ENCODE measurements at places on chromosomes 4 and X.

GRCh38 chr4:128979934-128980333, 113.4 kb downstream of the SCLT1 start:
- DNase-seq, result no peak

GRCh38 chr4:42262701-42263490, 110.4 kb upstream of the BEND4 start:
- no peak for DNase-seq

- no peak for DNase-seq
Measured at GRCh38 chr4:99800332-99801004, 16.2 kb upstream of the DAPP1 start.

DNA sequence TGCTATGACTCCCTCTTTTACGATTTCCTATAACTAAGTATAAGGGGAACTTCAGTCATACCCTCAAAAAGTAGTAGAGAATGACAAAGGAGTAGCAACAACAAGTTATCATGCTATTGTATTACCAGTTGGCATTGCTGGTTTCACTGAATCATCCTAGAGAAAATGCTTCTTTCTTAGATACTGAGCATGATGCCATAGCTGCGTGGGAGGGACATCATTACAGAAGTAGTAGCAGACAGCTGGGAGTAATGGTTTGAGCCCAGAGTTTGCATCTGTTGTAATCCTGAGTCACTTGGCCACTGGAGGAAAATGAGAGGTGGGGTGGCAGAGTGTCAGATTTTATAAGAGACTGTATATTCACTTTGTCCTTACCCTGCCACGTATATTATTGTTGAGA, 38.6 kb downstream of the MTMR1 start:
- no peak for DNase-seq

DNA sequence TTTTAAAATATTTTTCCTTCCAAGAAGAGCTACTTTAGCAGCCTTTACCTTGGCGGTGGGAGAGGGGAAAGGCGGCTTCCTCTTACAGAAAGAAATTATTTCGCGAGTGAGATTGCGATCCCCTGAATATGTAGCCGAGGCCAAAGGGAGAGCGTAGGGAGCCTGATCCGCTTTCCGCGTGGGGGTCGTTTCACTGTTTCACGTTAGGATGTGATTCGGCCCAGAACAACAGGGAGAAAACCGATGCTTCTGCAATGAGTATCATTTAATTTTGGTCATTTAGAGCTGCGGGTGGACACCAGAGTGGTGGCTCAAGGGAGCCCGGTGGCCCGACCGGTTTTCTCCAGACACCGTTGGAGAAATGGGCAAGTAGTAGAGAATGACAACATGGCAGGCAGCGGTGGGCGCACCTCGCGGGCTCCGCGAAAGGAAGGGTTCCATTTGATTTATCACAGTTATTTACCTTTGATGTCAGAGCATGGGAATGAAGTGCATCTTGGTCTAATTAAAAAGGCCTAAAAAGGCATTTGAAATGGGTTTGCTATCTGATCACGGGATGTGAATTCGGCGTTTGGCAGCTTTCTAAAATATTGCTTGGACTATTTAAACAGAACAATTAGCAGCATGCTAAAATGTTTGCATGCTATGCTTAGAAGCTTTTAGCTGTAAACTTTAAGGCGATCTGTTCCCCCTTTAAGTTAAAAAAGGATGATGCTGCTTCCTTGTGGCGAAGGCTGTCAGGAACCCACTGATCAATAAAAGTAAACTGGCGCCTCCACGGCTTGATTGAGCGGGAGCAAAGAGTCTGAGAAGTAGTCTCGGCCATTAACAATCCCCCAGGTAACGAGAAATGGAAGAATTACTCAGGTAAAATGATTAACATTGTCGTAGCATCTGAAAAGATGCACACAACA, 2.0 kb upstream of the PCDH19 start:
- no peak for DNase-seq

- DNase-seq, result no peak
Measured at GRCh38 chr4:4542774-4543485, 1.1 kb upstream of the STX18 start.

GRCh38 chr4:177092807-177093206, 216.9 kb upstream of the NEIL3 start:
- DNase-seq, result no peak

- no peak for DNase-seq
Measured at GRCh38 chr4:97866821-97867556, 276.3 kb downstream of the STPG2 start.

DNA sequence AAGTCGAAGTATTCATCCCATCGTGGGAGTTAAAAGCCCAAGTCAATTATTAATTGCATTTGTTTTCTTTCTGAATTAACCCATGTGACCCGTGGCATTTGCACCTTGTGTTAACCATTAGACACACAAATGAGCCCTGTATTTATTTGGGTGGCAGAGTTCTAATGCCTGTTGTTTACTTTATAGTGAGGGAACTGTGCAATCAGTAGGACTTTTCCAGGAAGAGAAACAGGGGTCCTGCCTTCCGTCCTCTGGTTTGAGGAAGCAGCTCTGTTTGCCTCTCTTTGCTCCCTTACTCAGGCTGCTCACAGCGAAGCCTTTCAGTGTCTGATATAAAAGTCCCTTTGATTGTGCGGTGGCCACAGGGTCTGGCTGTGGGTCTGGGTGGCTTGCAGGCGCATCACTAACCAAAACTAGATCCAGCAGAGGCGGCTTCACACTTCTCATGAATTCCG, 263.6 kb downstream of the PTTG2 start:
- no peak for DNase-seq

- DNase-seq, result no peak
Measured at GRCh38 chr4:52106660-52107059, 55.6 kb downstream of the SPATA18 start.

DNA sequence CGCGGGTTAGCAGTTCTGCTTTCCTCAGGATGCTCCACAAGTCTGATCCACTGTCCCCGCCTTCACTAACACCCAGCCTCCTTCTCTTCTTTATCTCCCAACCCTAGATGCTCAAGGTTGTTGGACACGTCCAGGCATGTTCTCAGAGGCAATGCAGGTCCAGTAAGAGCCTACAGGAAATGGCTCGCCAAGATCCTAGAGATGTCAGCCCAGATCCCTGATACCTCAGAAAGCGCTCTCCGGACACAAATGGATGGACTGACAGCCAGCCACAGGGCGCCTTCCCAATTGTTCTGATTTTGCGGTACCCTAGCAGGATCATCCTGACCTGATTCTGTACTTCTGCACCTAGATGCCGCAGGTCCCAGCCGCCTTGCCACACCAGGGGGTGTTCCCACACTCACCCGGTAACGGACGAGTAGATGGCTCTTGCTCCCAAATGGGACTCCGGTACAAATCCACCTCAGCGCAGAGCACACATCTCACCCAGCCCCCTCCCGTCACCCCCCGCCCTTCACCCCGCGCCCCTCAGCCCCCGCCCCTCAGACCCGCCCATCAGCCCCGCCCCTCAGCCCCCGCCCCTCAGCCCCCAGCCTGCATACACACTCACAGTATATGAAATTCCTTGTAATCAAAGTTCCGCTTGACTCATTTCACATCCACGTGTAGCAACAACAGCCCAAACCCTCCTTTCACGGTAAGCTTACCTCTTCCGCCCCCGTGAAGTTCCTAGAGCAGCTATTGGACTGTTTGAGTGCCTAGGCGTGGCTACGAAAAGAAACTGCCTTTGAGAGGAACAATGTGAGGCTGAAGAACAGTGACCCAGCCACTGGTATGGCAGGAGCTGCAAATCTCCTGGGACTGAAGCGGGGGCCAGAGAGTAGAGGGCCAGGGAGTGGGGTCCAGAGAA, at the start of gene EDA2R:
Gene EDA2R (minus strand): TSS at position 488 of the 910 bp plus-strand sequence. CDS start 23,058 bp downstream, outside the sequence.
- no peak for DNase-seq

DNA sequence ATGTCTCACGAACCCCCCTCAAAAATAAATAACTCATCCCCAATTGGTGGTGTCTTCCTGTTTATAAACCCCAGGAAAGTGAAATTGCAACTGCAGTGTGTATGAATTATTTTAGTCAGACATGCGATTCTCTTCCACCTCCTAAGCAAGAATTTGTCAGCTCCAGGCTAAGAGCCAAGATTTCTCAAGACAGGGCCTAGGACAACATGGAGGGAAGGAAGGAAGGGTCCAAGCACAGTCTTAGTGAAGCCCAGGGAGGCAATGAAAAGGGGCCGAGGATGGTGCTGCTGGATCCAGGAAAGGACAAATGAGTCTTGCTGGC, 20.0 kb downstream of the SH3KBP1 start:
- DNase-seq, result no peak

- DNase-seq, result no peak
Measured at GRCh38 chr4:3256230-3257102, 7.5 kb downstream of the MSANTD1 start.

- no peak for DNase-seq
Measured at GRCh38 chr4:128940971-128941370, 131.5 kb downstream of the JADE1 start.

DNA sequence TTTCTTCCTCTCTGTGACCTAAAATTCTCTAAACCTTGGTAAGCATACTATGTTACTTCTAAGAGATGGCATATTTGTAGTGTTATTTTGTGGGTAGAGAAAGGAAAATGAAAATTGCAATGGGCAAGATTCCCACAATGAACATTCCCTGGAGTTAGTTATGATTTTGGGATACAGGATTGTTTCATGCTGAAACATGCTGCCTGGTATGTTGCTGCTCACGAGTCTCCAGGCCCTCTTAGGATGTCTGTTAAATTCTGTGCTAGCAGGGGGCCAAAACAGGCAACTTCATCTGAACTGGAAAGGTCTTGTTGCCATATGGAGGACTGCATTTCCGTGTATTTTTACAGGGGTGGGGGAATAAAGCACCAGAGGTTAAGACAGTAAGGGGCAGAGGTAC, 18.9 kb upstream of the MSMO1 start:
- no peak for DNase-seq

GRCh38 chr4:29983890-29984289, 736.3 kb upstream of the PCDH7 start:
- DNase-seq, result no peak

DNA sequence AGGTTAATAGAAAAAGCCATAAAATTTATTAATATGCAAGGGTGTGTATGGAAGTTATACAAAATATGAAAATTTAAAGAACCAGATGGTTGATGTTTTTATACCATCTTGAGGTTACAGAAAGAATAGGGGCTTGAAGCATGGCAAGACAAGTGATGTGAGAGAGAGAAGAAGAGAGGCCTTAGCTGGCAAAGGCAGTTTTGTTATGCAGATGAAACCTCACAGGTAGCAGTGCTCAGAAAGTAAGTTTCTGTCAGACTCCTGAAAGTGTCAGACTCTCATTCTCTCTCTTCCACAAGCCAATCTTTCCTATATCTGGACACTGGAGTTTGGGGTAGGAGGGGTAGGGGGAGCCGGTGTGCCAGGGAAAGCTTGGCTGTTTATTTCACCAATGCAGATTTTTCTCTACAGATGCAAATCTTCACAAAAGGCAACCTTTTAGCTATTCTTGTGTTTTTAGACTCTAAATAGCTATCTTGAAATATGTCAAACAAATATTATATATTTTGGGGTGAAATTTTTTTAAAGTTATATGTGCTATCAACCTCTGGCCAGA, 124.5 kb downstream of the CFAP299 start:
- no peak for DNase-seq

DNA sequence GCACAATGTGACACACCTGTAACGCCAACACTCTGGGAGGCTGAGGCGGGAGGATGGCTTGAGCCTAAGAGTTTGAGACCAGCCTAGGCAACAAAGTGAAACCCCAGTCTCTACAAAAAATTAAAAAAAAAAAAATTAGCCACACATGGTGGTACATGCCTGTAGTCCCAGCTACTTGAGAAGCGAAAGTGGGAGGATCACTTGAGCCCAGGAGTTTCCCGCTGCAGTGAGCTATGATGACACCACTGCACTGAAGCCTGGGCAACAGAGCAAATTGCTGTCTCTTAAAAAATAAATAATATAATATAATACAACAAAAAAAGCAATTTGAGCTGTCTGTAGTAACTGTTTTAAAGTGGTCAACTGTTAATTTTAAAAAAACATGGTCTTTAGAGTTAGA, 13.2 kb downstream of the SPOCK3 start:
- DNase-seq, result no peak

DNA sequence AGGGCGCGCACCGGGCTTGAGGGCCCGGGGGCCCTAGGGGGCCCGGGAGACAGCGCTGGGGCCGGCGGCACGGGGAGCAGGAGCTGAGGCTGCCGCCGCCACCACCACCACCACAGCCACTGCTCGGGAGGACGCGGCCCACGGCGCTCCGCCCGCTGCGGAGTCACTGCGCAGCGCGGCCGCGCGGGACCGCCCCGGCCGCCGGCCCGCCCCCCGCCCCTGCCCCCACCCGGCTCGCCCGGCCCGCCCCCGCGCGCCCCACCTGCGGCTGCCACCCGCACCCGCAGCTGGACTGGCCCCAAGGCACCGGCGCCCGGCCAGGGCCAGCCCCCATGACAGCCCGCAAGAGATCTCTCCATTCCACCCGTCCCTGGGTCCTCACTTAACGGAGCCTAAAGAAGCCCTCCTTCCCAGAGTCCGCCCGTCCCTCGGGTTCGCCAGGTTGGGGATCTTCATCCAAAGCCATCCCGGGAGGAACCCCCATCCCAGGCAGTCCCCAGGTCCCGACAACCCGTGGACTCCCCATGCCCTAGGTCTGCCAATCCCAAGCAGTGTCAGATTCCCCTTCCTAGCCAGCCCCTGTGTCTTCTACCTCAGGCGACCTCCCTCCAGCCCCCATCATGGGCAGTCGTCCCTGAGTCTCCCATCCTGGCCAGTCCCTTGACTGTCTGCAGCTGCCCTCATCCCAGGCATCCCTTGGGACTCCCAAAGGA, 40.0 kb upstream of the IQSEC2 start:
- DNase-seq, result no peak

GRCh38 chrX:1591863-1592469, 562 bp downstream of the AKAP17A start:
- DNase-seq, result no peak

- no peak for DNase-seq
Measured at GRCh38 chr4:56681158-56681852, at the start of gene HOPX. Gene HOPX, minus strand, starts transcription at chr4:56681296. Its CDS starts 23,480 bp downstream, at chr4:56657816.

DNA sequence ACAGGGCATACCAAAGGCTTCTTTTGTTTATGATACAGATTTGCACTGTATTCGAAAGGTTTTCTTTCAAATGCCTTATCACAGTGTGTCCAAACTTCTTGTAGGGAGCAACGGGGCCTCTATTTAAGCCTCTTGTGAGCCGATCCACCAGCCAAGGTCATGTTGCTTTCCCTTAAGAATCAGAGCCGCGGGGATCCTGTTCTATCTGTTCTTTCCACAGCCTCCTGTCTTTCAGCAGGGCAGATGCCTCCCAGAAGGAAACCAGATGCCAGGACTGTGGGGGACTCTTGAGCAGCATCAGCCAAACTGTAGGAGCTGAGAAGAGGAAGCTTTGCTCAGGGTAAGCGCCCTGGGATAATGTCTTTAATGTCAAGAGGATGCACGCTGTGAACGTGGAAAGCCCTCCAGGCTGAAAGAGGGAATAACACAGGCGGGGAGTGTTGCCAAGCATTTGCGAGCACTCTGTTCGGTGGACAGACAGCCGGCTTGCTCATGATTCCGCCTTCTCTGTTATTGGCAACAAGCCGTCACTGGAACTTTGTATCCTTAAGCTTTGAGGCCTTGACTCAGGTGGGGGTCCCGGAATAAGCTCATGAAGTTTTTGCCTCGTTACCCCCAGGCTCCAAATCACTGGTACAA, 279.8 kb upstream of the FRG1 start:
- DNase-seq, result no peak

GRCh38 chr4:86825511-86825910, 23.7 kb downstream of the SLC10A6 start:
- no peak for DNase-seq
